ENCODE measurements at places on chromosomes 11 and 22.

GRCh38 chr22:48824712-48825651, 1002.7 kb downstream of the BRD1 start:
- DNase-seq = no peak

DNA sequence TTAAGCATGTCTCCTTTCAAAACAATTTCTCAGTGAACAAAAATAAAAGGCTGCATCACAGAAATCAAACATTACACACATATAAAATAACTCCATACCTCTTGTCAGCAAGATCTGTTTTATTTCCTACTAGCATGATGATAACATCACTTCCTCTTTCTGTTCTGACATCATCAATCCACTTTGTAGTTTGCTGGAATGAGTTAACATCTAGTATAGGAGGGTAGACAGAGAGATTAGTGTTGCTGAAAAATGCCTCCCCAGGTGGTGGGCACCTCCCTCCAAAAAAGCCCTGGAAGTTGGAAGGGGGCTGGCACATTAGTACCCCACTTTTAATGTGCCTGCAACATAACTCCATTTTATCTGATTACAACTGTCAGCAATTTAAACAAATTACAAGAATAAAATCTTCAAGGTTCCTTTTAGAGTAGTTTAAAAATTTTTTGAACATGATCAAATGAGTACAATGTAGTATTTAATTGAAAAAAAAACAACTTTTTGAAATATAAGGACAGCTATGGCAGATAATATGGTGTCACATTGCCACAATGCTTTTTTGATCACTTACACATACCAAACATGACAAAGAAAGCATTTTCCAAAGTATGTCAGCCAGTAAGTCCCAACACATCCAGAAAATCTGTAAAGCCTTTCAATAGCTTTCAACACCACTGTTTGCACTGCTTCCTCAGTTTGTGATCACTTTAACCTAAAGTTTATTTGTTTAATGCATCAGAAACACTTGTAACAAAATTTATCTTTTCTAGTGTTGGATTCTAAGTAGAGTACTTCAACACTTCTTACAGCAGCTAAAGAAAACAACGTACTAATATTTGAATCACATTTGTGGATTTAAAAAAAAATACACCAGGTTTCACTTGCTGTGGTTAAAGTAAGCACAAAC, 44.5 kb downstream of the RAB6A start:
- no peak for DNase-seq

GRCh38 chr11:1233351-1234053, 10.6 kb downstream of the MUC5B start:
- no peak for DNase-seq

- no peak for DNase-seq
These were observed 15.5 kb downstream of the APOL3 start for GRCh38 chr22:36144886-36145541.

GRCh38 chr11:39804271-39804670, 1655.2 kb downstream of the LRRC4C start:
- DNase-seq = no peak

DNA sequence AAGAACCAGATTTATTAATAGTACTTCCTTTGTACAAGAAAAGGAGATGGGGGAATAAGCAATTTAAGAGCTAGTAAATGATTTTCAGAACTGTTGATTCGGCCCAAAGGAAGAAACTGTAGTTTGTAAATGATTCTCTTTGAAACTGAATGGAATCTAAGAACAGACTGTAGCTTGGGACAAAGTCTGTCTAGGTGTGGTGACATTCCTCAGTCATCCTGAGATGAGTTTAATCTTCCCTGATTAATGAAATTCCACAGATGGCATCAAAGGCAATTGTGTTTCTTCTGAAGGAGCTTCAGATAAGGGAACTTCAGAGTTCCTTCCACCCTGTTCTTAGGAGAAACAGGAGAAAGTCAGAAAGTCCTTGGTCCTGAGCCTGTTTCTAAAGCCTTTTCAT, 2095.9 kb downstream of the LRRC4C start:
- no peak for DNase-seq

GRCh38 chr22:29831186-29831921, 6.7 kb downstream of the ASCC2 start:
- DNase-seq = no peak

GRCh38 chr22:35308480-35309021, 8.9 kb downstream of the TOM1 start:
- DNase-seq = no peak

- no peak for DNase-seq
These were observed 24.3 kb upstream of the MOB2 start for GRCh38 chr11:1510928-1511327.

GRCh38 chr22:49204599-49205482, 622.8 kb downstream of the BRD1 start:
- DNase-seq = no peak

GRCh38 chr11:108870373-108871020, 205.6 kb downstream of the DDX10 start:
- no peak for DNase-seq

GRCh38 chr11:133052537-133052936, 479.8 kb downstream of the OPCML start:
- no peak for DNase-seq

DNA sequence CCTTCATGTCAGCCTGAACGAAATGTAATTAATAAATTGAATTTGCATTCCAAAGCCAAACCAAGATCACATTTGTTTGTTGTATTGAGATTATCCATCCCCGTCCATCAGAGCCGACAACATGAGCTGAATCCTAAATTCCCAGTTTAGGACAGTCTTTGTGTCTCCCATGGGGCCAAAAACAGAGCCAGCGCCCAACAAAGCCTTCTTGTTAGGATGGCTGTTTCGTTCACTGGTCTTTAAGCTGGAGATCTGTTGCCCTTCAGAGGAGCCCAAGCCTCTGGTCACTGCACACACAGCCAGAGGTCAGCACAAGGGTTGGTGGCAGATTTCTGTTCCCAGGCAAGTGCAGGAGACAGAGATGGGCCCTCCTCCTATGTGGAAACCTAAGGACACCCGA, 25.8 kb downstream of the DSCAML1 start:
- no peak for DNase-seq

DNA sequence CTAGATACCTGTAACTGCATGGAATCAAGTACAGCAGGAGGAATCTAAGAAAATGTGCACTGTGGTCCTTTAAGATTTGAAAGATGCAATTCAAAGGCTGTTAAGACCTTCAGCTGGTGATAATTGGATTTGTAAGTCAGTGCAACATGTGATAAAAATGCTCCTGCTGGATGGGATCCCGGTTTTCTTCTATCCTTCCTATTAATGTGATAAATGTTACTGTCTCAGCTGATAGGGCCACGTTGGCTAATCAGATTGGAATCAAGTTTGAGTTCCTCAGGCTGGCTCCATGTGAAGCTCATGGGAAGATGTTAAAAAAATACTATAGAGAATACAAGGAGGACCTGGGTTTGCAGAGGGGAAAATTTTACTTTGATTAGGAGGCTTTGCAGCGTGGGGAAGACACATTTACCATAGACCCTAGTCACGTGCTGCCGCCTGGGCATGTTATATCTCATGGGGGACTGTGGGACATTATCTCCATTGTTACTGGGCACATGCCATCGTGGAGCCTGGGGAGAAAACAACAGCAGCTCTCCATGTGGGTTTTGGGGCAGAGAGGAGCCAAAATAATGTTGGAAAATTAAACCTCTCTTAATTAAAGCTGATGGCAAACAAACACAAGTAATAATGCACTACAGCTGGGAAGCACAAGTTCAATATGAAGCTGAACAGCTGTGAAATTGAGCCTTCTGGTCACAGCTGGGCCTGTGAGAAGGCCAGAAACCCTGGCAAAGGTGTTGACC, 652.5 kb downstream of the NTM start:
- DNase-seq = no peak

DNA sequence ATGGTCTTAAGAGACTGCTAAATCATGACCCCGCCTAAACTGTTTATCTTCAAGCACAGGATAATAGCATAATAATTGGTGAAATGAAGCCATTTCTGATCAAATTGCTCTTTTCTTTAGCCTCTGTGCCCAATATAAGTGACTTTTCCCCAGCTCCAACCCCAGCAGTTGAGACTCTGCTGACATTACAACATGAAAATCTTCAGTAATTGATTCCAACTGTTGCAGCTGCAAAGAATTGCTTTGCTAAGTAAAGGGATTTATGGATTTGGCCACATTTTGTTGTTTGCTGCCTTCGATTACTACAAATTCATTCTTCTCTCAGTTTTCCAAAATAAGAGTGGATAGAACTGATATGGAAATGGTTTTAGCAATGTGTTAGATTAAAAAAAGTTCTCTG, 576.7 kb upstream of the LRRC4C start:
- no peak for DNase-seq

DNA sequence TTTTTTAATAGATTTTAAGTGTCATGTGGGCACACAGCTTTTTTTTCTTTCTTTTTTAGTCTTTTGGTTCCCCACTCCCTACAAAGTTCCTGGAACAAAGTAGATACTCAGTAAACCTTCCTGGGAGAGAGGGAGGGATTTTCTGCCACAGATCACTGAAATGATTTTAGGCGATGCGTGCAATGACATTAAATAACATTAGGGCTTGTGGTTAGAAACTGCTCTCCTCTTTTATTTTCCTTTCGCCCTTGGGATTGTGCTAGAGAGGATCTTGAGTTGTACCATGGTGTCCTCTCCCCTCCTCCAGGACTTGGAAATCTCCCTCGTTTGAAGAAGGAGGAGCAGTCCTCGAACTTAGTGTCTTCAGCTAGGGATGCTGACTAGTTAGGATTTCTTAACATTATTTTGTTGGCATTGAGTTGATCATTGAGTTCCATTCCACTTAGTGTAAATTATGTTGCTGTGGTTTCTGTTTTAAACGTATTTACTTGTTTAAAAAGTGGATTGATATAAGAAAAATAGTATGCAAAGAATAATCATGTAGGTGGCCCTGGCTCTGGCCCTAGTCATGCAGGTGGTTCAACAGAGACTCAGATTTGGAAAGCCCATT, 88.4 kb downstream of the TRAF6 start:
- no peak for DNase-seq

DNA sequence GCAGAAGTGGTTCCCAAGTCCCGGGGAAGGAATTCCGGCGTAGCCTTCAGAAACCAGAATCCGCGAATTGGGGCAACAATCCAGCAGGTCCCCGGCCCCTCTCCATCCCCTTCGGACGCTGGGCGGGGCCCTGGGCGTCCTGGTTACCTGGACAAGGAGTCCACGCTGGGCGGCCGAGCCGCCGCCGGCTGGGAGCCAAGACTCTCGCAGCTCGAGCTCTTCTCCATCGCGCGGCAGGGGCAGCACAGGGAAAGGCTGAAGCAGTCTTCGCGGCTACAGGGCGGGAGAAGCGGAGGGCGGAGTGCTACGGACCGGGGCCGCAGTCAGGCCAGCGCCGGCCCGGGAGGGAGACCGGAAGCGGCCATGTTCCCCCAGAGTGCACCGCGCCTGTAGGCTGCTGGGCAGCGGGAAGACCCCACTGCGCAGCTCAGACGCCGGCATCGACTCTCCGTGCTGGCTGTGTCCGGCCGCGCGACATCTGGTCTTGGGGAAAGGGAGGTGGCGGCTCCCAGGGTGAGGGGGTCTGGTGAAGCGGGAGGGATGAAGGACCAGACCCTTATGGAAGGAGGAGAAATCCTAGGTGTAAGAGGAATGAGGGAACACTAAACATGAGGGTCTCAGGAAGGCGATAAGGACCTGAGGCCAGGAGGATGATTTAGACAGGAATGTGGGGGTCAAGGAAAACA, at the start of gene MTMR2:
MTMR2 (minus strand) TSS at position 380 of the 686 bp plus-strand sequence; CDS start at position 227, 153 bp downstream.
- peak; percentile 37 for DNase-seq

- DNase-seq = no peak
These were observed 151.7 kb upstream of the PLET1 start for GRCh38 chr11:112412383-112412782.

- DNase-seq = no peak
These were observed 172.5 kb upstream of the TMEM45B start for GRCh38 chr11:129643031-129643721.

DNA sequence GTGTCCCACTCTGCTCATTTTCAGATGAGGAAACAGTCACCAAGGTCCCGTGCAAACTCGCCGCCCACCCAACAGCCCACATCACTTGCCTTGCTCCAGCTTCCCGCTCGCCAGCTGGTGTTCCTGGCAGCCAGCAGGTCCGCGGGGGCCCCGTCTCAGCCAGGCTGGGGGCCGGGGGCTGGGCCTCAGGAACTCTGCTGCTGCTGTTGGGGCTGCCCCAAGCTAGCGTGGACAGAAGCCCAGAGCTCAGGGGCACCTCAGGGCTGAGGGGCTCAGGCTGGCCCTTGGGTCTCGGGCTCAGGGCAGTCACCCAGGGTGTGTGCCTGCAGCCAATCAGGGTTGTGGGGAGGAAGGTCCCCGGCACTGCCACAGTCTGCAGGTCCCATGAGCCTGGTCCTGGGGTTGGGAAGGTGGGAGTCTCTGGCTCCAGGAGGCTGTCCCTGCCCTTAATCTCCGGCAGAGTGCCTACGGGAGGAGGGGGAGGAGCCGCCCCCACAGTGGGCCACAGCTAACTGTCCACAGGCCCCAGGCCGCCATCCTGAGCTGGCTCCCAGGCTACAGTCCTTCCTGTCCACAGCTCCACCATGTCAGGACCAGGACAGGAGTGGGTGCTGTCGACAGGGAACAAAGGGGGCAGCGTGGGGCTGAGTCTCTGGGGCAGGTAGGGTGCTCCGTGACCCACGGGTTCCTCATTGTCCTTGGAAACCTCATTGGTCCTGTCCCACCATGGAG, 65.2 kb downstream of the ARFGAP3 start:
- no peak for DNase-seq

DNA sequence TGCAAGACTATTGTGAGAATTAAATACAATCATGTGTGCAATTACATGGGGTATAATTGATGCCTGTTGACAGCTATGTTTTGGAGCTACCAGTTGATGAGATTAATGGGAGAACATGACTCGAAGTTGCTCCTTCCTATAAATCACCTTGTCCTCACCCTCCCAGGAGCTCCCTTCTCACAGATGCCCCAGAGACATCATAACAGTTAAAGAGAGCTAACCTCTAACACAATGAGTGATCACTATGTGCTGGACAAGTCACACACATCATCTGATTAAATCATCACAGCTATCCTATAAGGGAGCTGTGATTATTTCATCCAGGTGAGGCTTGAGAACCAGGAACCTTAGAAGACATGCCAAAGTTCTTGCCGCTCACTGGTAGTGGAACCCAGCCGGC, 394.2 kb downstream of the NTM start:
- no peak for DNase-seq

All from stimulated activated CD4-positive, alpha-beta T cell treated with anti-CD3 and anti-CD28 coated beads, Interleukin-4, amount 100 ng/mL, for 4 hours (primary cell).